ENCODE measurements at places on chromosomes 7 and 10.

DNA sequence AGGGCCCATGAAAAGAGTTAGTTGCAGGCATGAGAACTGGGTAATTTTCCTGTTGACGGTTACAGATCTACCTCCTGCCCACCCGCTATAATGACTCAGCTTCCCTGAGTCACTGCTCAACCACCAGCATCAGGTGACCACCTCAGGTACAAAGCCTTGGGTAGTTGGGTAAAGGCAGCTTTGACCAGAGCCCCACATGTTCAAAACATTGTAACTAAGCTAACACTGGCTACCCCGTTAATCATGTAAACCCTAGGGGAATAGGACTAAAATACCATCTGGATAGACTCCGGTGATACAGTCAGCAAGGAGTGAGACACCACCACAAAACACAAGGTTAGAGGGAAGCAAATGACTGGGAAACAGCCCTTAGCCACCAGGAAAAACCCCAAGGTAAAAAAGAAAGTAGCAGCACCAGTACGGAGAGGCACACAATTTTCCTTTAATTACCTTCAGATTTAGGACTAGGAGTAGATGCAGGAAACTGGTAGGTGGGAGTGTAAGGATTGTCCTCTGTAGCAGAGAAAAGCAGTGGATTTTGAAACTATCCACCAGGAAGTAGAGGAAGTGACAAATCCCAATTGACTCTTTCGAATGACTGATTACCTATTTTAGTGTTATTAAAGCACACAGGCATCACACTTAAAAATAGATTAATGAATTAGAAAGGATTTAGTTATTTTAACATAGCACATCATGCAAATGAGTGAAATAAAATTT, 103.5 kb upstream of the PDLIM1 start:
- no peak for DNase-seq

DNA sequence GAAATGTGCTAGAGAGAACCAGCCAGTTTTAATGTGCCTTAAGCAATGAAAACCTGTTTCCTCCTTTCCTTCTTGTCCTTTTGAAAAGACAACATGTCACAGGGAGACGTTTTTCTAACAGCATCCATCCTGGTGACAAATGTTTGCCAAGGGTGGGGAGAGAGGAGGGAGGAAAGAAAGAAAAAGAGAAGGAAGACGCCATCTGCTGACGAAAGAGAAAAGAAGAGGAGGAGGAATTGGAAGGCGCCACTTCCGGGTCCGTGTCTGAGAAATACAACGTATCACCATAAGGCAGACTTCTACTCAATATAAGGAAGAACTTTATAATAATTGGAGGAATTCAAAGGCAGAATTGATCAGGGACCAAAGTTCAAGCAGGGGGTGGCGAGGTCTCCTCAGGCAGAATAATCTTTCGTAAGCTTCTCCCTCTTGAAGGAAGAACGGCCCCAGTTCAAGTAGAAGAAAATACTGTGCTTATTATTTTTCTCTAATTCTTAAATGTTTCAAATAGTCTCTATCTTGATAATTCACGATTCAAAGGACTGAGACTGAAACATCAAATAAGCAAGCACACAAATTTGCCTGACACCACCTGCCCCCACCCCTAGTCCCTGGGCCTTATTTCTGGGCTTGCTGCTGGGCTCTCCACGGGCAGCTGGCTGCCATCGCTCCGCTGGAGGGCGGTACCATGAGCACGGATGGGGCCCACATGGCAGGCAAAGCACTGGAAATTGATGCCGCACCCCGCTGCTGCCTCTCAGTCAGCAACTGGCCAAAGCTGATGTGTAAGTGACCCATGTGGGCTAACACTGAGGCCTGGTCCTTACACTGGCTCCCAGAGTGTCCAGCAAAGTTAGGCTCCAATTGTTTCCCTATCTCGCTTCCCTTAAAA, 273.7 kb upstream of the KLF14 start:
- peak; percentile 85 for DNase-seq

- DNase-seq, result peak; percentile 54
These were observed 196.7 kb downstream of the PRKG1 start for GRCh38 chr10:51270936-51271530.

- DNase-seq, result no peak
These were observed 106.7 kb downstream of the REEP3 start for GRCh38 chr10:63627881-63628296.

- DNase-seq, result no peak
These were observed 230.7 kb downstream of the VTI1A start for GRCh38 chr10:112677689-112678088.

- peak; percentile 54 for DNase-seq
These were observed 36.6 kb upstream of the TNPO3 start for GRCh38 chr7:129091484-129092002.

- peak; percentile 27 for DNase-seq
These were observed 109.8 kb upstream of the NOBOX start for GRCh38 chr7:144513334-144513733.

DNA sequence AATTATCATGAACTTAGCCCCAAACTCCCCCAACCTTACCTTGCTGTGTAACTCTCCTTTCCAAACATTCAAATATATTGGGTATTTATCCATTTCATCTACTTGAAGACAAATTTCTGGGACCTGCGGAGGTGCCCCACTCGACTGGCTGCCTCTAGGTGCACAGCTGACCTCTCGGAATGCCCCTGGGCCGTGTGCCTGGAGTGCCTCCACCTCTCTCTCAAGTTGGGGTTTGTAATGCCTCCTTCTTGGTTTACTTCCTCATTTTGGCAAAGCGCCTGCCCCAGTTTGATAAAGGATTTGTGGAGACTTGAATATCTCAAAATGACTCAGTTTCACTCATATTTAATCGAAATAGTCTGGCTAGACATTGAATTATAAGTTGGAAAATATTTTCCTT, 16.6 kb downstream of the ZNF777 start:
- DNase-seq, result no peak

GRCh38 chr10:128804411-128804810, 662.6 kb upstream of the MGMT start:
- DNase-seq, result no peak

GRCh38 chr10:124606822-124607221, 137.4 kb downstream of the FAM53B start:
- DNase-seq, result no peak

DNA sequence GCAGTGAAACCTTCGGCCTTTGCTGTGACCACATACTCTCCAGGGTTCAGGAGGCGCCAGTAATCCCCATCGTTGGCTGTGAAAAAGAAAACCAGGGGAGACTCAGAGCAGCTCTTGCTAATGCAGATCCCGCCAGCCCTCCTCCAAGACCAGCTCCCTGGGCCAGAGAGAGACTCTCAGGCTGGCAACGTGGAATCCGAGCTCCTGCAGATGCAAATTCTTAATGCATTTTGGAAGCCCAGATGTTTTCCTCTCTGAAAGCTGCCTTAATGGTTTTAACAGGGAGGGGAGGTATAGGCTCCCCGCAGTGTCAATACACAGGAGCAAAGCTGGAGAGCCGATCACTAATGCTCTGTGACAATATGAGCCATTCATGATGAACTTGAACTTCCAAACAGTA, 80.8 kb downstream of the GPR26 start:
- DNase-seq, result no peak

GRCh38 chr10:110918643-110919348, at the start of gene BBIP1:
TSS of gene BBIP1 (minus strand) at chr10:110919180. CDS start at chr10:110918157, 1,023 bp downstream.
- peak; percentile 100 for DNase-seq

- no peak for DNase-seq
These were observed 1.9 kb upstream of the RINT1 start for GRCh38 chr7:105530126-105530525.

GRCh38 chr7:114930107-114930661, 8.3 kb downstream of the MDFIC start:
- peak; percentile 39 for DNase-seq

DNA sequence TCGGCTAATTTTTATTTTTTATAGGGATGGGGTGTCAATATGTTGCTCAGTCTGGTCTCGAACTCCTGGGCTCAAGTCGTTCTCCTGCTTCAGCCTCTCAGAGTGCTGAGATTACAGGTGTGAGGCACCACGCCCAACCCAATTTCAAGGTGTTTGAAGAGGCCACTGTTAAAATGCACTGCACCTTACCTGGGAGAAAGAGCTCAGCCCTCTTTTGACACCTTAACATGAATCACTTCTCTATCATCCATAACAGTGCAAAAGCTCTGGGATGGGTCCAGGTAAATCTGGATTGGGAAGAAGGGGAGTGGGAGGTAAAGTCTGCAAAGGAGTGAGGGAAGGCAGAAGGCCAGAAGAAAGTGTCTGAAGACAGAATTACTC, 557 bp upstream of the ZNF282 start:
- no peak for DNase-seq

DNA sequence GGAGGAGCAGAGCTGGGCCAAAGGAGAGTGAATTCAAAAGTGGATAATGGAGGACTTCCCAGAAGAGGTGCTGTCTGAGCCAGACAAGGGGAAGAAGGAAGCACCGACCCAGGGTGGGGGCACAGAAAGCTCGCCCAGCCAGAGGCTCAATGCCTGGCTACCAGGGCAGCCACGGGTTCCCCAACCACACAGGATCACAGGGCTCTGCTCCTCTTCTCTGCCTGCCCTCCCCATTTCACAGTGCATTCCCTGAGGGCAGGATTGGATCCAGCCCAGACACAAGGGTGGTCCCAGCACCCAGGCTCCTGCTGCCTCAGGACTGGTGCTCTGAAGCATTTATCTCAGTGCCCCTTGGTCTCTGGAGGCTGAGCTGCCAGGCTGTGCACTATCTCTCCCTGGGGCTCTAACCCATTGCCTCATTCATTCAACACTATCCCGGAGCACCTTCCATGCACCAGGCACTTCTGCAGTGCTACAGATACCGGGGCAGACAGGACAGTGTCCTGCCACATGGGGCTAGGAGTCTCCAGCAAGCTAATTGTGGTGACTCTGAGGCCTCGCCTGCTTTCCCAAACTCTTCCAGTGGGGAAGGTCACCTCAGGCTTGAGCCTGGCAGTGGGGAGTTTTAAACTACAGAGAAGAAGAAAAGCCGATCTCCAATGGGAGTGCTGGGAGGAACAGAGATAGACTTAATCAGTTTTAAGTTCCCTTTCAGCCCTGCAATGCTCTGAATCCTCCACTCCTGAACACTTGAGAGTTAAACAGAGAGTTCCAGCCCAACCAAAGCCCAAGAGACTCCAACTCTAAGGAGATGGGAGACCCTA, 201.8 kb upstream of the ZMIZ1 start:
- no peak for DNase-seq

GRCh38 chr10:98261436-98262277, 6.3 kb downstream of the LOXL4 start:
- DNase-seq, result no peak

GRCh38 chr10:7314170-7314569, 96.7 kb downstream of the SFMBT2 start:
- DNase-seq, result no peak

DNA sequence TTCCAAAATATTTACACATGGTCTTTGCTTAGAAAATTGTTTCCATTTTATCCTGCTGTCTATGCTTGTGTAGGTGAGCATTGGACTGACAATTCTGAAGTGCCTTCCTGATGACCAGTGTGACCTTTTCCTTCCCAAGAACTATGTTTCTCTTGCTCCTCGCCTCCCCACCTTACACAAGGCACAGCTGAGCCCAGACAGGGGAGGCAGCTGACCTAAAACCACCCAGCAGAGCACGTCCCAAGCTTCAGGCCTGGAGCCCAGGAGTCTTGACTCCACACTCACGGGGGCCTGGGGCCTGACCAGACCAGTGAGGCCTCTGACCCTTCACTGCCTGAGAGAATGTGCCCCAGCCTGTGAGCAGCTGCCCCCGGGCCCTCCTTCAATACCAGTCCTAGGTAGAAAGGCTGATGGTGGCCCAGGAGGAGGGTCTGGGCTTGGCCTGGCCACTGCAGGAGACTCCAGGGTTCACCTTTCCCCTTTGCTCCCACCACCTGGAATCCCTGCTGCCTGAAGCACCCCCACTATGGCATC, 7.0 kb downstream of the CALML5 start:
- no peak for DNase-seq

DNA sequence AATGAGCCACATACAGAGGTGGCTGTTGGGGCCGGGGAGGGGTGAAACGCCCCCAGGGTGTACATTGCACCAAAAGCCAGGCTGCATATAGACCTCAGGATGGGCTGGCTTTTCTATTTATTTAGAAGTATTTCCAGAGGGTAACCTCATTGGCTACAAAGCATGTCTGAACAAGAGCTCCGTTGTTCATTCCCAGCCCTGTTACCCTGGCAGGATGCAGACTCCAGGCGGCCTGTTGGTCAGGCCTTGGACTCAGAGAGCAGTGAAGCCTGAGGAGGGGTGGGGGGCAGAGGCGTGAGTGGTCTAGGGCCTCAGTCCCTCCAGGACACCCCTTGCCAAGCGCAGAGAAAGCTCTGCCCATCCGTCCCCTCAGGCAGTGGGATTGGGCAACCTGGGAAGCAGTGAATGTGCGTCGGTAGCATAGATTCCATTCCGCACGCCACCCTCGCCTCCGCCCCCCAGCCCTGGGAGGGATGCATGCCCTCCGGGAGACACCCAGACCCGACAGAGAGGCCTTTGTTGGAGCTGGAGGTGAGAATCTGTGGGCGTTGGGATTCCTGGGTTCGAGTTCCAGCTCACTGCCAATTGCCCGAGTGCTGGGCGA, 41.9 kb downstream of the TCF7L2 start:
- no peak for DNase-seq

DNA sequence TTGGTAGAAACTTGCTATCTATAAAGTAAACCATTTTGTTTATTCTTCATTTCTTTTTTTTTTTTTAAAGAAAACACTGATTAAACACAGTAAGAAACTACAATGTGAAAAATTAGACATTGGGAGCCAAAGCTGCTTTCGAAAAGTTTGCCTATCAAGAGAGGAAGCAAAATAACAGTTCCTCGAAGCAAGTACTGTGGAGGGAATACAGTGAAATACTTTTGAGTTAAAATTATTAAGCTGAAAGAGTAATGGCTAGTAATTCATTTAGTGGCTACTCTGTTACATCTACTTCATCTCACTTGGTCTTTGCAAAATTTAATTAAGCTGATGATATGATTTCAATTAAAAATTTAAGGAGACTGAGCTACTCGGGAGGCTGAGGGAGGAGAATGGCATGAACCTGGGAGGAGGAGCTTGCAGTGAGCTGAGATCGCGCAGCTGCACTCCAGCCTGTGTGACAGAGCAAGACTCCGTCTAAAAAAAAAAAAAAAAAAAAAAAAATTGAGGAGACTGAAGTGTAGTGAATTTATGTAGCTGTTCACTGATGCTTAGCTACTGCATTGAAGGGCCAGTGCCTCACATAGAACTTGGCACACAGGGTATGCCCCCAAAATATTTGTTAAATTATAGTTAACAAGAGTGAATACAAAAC, 982.1 kb upstream of the MBL2 start:
- DNase-seq, result no peak

GRCh38 chr7:86643561-86644281, at the start of gene GRM3:
TSS of gene GRM3 (plus strand) at chr7:86643909. CDS start at chr7:86765146, 121,237 bp downstream.
- no peak for DNase-seq

- DNase-seq, result no peak
These were observed 553.0 kb downstream of the GRM8 start for GRCh38 chr7:126699707-126700106.

DNA sequence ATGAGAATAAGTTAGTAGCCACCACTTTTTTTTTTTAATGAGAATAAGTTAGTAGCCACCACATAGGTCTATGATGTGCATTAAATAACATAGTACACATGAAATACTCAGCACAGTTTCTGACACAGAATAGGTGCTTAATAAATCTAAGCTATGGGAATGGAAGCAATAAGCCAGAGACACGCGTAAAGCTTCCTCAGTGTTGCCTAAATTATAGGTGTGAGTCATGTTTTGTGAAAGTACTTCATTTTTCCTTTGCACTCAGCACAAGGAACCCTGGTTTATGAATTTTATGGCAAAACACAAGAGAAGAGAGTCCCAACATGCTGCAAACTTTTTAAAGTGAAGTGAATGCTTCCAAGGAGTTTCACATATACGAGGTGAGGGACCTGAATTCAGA, 267.4 kb downstream of the RNLS start:
- peak; percentile 21 for DNase-seq

- DNase-seq, result peak; percentile 87
These were observed 29.4 kb downstream of the LSMEM1 start for GRCh38 chr7:112510001-112510742.

All from fibroblast of skin of right quadriceps (primary cell).